ENCODE measurements at places on chromosomes 2 and 18.

DNA sequence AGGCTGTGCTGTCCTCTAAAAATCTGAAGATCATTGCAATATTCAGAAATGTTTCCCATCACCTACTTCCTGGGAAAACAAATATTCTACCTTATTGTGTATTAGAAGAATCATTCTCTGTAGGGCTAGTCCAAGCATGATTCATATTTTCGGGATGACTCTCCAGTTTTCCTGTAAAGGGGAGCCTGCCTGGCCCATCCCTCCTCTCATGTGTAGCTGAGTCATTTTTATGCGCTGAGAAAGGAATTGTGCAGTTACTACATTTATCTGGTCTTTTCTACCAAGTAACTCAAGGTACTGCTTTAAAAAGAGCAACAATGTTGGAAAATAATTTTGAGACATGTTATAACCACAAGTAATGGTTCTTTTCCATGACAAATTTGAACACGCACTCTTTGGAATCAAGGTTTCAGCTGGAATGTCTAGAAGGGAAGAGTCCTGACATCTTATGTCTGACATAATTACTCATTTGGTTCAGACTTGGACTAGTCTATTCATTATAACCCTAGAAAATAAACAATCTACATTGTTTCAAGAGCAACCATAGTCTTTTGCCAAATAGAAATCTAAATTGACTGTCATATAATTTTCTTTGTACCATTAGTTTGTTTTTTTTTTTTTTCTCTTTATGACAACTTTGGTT, 6.6 kb downstream of the DSG3 start:
- DNase-seq: no peak

DNA sequence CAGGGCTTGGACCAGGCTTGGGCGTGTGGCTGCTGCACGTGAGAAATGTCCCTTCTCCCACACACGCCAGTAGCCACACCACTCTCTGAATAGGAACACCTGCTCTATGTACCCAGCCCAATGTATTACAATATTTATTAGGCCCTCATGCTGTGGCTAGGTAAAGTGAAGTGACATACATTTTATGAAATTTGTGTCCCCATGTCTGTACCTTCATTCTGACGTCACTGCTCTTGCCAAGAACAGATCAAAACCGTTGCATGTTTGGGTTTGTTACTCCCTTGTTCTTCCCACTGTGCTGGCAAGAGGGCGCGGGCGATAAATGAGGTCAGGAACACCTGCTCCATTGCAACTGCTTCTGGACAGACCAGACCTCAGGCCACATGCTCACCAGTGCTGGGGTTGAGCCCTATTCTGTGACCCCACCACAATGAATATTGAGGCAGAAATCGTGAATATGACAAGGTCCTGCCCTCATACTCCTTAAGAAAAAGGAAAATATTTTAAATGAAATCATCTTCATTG, 436.4 kb upstream of the SALL3 start:
- no peak for DNase-seq

DNA sequence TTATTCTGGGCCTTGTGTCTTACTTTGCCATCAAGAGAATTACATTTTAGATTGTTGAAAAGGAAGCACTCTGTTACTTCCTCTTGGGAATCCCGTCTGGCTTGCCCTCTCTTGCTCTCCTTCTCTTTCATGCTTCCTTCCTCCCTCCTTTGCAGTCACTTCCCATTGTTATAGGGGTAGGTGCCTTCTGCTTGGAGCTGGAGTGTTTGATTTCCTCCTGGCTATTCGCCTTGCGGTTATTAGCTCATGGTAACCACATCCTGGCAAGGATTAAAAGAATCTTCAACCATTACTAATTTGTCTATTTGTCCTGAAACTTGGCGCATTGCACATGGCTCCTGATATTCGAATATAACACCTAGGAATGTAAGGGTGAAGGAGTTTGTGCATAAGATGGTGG, 115.0 kb downstream of the CERS6 start:
- no peak for DNase-seq

GRCh38 chr2:32502941-32503340, 124.9 kb upstream of the TTC27 start:
- no peak for DNase-seq

- DNase-seq: no peak
Observed at GRCh38 chr2:98009887-98010760, 14.4 kb upstream of the TMEM131 start.

DNA sequence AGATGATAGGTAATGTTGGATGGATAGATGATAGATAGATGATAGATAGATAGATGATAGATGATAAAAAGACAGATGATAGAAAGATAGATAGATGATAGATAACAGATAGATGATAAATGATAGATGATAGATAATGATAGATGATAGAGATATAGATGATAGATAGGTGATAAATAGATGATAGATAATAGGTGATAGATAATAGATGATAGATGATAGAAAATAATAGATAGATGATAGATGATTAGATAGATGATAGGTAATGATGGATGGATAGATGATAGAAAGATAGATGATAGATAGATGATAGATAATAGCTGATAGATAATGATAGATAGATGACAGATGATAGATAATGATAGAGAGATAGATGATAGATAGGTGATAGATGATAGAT, 31.0 kb upstream of the SNTG2 start:
- DNase-seq: no peak

GRCh38 chr2:143125717-143126116, 3.5 kb upstream of the ARHGAP15 start:
- no peak for DNase-seq

- no peak for DNase-seq
Observed at GRCh38 chr18:67301592-67301991, 214.9 kb downstream of the DSEL start.

DNA sequence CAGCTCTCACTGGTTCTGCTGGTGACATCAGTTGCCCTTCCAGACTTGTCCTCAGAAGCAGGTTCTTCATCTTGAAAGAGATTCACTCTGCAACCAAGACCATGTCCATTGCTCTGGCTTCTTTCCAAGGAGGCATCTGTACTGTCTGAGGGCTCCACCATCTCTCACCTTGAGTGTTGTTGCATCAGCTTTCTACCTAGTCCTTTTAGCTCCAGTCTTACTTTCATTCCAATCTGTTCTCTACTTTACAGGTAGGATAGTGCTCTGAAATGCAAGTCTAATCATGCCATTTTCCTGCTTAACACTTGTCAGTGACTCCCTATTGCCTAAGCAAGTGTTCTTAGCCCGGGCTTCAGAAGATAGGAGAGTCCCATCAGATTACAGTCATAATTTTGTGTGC, 117.7 kb downstream of the EN1 start:
- DNase-seq: no peak

GRCh38 chr18:2002604-2003003, 568.7 kb downstream of the METTL4 start:
- no peak for DNase-seq

DNA sequence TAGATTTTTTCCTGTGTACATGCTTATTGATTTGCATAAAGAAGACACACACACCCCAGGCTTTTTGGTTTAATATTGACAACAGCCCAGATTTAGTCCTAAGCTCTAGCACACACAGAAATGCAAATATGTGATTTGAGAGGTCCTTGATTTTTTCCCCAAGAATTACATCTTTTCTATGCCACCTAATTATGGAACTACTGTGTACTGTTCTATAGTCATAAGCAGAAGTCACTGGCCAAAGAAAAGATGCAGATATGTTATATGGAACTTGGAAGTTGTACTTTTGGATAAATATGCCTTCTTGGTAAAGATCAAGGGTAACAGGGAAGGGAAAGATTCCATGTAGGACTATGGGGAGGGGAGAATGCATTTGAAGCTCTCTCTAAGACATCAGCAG, 105.6 kb downstream of the SETBP1 start:
- DNase-seq: no peak

DNA sequence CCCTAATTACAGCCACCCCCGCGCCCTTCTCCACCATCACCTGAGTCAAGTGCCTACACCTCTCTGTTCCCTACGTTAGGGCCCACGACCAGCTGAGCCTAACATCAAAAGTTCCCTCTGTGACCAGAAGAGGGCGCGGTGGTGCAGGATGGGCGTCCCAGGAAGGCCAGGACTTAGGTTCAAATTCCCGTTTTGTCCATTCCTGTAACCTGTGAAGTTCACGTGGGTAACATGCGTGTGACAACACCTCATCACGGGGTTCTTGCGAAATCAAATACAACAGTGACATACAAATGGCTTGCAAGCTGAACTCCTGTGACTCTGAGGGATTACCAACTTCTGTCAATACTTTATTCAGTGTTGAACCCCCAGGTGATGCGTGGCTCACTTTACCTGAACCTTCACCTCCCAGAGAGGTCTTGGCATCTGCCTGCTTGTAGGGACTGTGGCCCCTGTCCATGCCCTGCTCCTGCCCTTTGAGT, 207.9 kb downstream of the ARL4C start:
- DNase-seq: peak; percentile 88

GRCh38 chr2:58920001-58920400, 678.9 kb upstream of the FANCL start:
- no peak for DNase-seq

GRCh38 chr2:4780679-4781078, 911.5 kb upstream of the SOX11 start:
- no peak for DNase-seq

DNA sequence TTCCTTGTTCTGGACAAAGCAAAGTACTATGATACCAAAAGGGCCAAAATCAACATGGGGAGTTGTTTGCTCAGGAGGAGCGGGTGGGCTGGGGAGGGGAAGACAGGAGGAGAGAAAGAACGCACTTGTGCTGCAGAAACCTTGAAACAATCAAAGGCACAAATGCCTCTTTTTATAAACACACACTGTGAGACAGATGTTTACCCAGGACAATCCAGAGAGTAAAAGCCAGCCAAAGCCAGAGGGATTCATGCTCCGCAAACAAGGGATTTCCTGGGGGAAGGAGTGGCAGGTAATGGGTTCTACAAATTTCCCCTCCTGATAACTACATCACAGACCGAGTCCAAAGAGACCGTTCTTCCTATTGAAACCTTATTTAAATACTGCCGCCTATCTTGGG, 323.5 kb upstream of the SKOR2 start:
- DNase-seq: no peak

DNA sequence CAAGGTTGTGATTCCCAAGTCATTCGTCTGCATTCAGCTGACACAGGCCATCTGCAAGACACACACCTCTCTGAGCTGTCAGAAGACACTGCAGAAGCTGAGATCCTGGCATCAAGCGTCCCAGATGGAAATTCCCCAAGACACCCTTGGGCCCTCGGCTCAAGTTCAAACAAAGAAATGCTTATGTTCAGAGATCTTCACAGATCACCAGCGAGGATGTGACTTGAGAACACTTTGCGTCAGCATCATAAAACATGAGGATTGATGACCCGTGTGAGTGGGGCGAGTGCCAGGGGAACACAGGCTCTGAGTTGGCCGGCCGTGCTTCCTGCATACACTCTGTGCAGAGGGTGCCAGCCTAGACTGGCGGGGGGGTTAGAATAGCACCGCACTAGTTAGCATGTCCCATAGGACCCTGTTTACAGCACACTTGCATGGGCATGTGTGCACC, 36.8 kb downstream of the KCNIP3 start:
- DNase-seq: no peak

- no peak for DNase-seq
Observed at GRCh38 chr2:10132043-10132575, 9.6 kb downstream of the RRM2 start.

GRCh38 chr2:234496835-234497593, at the start of gene ARL4C:
TSS of gene ARL4C (minus strand) at chr2:234497081. CDS start at chr2:234496586, 495 bp downstream.
- peak; percentile 80 for DNase-seq

GRCh38 chr2:18074476-18074875, 196.0 kb downstream of the KCNS3 start:
- no peak for DNase-seq

Measured in activated T-cell treated with anti-CD3 and anti-CD28 coated beads, Interleukin-2, amount 50 U/mL, for 48 hours (primary cell).